CD8-positive, alpha-beta memory T cell (primary cell): ENCODE measurements at places on chromosomes 13 and 19.

DNA sequence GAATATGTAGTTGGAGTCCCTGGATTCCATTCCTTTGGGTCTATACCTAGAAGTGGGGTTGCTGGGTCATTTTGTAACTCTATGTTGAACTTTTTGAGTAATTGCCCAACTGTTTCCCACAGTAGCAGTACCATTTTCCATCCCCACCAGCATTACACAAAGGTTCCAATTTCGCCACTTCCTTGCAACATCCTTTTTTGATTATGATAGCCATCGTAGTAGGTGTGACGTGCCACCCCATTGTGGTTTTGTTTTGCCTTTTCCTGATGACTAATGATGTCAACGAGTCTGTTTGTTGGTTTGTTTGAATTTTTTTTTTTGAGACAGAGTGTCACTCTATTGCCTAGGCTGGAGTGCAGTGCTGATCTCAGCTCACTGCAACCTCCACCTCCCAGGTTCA, 3.3 kb upstream of the PEX11G start:
- DNase-seq, result no peak

DNA sequence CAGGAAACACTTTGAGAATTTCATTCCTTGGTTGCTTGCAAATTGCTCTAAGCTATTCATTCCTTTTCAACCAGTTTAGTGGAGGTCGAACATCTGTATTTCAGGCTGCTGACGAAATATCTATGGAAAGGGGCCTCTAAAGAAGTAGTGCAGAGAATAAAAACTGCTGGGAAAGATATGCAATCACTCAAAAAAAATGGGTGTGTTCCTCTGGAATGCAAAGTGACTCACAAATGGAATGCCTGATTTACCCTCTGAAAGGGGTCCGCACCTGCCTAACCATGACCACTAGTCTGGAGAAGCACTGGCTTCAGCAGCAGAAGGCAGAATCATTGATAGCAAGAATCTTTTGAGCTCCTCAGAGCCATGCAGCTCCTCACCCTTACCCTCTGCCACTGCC, 129.4 kb downstream of the PCDH9 start:
- no peak for DNase-seq

- no peak for DNase-seq
These were observed 10.7 kb downstream of the CARM1 start for GRCh38 chr19:10882108-10882457.

DNA sequence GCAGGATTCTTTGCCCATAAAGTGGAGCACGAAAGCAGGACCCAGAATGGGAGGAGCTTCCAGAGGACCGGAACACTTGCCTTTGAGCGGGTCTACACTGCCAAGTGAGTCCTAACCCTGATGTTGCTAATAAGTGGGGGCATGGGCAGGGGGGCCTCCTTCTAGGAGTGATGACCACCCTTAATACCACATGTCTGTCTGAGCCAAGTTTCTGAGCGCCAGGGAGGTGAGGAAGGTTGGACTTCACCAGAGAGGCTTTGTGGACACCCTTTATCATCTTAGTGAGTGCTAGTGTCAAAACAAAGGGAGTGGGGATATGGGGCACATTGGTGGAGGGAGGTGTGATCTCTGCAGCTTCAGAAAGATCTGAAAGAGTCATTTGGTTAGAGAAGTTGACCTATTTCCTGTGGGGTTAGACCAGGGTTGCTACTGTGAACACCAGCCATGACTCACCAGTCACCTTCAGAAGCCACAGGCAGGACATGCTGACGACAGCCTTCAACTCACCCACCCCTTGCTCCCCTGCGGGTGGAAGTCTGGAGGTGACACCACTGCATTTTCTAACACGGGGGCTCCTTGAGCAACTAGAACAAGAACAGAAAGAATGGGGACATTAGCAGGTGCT, 8.8 kb downstream of the ALOX5AP start:
- DNase-seq, result peak; percentile 95

GRCh38 chr13:27039171-27039701, 132.4 kb downstream of the USP12 start:
- no peak for DNase-seq

DNA sequence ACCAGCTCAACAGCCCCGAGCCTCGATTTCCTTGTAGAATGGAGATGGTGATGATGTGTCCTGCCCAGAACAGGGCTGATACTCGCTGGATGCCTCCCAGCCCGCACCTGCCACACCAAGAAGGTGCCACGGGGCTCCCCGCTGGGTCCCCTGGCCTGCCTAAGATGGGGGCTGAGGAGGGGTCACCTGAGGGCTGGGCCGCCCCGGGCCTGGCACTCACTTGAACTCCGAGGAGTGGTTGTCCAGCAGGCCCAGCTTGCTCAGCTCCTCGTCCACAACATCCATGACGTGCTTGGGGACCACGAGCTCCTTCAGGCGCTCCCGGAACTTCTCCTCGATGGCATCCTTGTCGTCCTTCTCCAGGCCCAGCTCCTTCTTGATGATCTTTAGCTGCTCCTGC, 14.4 kb downstream of the LONP1 start:
- no peak for DNase-seq

GRCh38 chr13:45184693-45185092, 16.2 kb downstream of the KCTD4 start:
- no peak for DNase-seq

DNA sequence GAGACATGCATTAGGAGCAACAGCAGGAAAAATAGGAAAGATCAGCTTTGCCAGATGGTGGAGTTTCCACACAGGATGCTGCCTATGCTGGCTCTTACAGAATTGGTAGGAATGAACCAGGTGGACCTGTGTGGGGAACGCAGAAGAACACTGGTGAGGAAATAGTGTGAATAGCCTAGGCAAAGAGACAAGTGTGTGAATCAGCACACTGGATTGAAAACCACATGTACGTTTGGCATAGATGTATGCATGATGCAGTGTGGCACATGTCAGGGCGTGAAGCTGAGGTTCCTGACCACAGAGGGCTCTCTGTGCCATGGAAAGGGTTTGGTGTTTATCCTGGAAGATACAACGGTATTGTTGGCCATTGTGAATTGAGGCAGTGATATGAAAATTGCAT, 156.5 kb upstream of the SLC10A2 start:
- DNase-seq, result no peak

GRCh38 chr13:31477961-31478360, 261.4 kb upstream of the RXFP2 start:
- DNase-seq, result no peak

DNA sequence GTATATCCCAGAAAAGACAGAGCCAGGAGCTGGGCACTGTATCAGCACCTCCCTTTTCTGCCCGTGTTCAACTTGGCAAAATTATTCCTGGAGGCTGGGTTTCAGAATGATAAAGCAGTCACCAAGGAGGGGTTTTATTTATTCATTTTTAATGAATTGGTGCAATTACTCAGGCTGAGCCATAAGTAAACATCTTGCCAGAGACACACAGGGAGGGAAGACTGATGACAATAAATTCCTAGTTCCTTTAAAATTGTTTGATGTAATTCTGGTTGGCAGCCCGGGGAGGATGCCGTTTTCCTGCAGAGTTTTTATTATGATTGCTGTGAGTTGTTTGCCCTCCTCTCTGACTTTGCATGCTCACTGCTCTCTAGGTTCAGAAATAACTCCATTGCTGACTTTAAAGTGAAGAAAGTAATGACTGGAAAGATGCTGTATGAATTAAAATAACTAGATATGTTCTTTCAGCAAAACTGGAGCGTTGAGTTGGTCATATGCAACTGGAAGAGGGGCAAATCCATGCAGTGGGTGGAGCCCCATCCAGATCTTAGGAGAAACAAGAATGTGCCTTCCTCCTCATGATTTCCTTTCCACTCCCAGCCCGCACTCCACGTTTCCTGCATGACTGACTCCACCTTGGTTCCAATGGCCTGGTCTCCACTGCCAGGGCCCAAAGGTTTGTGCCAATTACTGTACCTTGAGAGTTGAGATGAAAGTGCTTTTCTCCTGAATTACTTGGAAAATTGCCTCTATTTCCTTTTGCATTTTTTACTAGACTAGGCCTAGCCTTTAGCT, 182.1 kb downstream of the RFC3 start:
- DNase-seq, result no peak

- peak; percentile 55 for DNase-seq
These were observed 1.2 kb upstream of the FOXO1 start for GRCh38 chr13:40667622-40667978.

DNA sequence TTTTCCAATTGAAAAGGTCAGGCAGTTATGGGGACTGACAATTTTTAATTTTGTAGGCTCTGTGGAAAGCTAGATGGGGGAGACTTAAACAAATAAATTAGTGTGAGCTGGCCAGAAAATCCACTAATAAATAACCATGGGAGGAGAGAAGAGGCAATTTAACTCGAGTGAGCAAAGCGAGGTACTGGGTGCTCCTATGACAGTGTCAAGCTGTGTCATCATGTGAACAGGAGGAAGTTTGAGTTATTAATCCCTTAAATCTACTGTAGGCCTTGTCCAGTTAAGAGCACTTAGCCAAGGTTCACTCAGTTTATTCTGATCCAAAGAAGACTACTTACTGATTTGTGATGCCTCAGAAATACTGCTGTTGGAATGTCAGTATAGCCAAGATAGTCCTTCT, 122.8 kb downstream of the OXGR1 start:
- DNase-seq, result no peak

DNA sequence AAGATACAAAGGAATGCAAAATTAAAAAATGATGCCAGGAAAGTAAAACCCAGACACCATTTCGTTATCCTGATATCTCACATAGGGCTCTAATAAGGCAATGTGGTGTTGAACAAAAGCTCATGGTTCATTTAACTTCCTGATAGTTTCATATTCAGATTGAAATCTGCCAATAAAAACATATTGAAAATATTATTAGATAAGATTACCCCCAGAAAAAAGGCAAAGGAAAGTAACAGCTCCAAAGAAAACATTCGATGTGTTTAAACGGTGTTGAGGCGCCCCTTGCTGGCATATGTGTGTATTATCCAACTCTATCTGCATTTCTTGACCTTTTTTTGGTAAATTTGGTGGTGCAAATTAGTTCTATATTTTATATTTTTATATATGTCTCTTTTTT, 75.9 kb downstream of the ESD start:
- DNase-seq, result peak; percentile 58

DNA sequence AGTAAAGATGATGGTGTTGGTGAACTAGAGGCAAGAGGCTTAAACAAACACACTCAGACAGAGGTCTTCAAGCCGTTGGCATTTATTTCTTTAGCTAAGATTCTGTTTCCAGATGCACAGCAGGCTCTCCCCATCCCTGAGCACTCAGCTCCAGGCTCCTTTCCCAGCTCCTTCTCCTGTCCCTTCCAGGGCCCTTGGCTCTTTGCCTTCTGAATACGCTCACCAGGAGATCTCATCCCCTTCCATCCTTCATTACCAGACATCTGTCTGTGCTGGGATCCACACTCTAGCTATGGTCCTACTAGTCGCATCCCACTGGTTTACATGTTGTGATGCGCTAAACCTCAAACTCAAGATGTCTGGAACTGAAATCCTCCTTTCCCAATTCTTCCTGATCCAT, 25.3 kb upstream of the DOCK9 start:
- DNase-seq, result no peak

- peak; percentile 77 for DNase-seq
These were observed 460.0 kb downstream of the FOXO1 start for GRCh38 chr13:40206241-40207000.

GRCh38 chr19:58440556-58440955, 603 bp upstream of the ZNF132 start:
- DNase-seq, result no peak

GRCh38 chr19:34217952-34218817, 36.2 kb upstream of the GARRE1 start:
- peak; percentile 43 for DNase-seq

DNA sequence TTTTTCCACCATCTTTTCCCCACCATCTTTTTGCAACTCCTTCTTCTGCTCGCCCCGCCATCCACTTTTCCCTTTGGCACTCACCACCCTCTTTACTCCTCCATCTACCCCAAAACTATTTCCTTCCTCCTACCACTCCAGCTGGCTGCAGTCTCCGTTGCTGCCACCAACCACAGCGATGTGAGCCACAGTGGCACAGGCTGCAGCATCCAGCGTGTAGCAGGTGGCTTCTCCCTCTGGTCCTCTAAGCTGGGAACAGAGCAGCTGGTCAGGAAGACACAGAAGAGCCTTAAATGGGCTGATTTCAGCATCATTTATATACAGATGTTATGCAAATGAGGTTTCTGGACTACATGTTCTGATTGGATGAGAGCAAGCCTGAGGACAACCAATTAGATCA, 144.5 kb downstream of the TNFRSF19 start:
- DNase-seq, result no peak

DNA sequence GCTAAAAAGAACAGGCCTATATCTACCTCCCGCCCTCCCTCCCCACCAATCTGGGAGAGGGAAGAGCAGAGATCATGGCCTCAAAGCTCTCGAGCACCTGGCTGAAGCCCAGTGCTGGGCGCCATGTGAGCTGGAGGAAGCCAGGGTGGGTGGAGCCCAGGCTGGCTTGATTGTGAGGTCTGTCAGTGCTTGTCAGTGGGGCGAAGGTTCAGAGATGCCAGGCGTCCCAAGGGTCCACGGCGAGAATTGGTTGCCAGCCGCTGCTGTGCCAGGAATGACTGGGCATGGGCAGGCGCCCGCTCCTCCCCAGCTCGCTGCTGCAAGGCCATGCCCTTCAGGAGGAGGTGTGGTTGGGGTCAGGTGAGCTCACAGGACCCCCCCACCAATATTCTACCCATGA, 11.5 kb downstream of the BEST2 start:
- no peak for DNase-seq

- no peak for DNase-seq
These were observed 45.4 kb downstream of the FAM124A start for GRCh38 chr13:51267622-51268021.

GRCh38 chr19:14004619-14005348, 1.3 kb downstream of the RFX1 start:
- DNase-seq, result no peak

DNA sequence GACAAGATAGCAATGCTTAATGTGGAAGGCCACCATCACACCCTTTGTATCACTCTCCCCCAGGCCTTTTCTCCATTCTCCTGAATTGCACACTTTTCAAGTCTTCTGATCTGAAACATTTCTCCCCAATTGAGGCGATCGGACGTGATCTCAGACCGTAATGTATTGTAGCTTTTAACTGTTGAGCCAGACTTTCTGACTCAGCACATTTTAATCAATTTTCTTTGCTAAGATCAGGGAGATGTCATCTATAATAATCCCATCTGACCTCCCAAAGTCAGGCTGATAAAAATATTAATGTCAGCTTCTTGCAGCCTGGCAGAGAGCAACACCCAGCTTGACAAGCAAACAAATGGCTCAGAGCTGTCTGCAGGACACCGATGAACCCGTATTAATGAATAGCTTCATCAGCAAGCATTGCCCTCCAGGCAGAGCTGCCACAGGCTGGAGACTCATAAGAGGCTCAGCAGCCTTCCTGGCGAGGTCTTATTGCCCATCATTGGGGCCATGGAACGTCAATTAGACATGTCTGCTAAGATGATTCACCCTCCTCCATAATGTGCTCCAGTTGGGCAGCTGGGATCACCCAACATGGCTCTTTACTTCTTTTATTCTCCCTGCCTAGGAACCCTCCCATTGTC, 60.2 kb upstream of the UQCRFS1 start:
- DNase-seq, result no peak

GRCh38 chr13:51584731-51585672, 740 bp downstream of the WDFY2 start:
- DNase-seq, result peak; percentile 70

- no peak for DNase-seq
These were observed 2.6 kb upstream of the WIZ start for GRCh38 chr19:15452111-15453047.

- DNase-seq, result no peak
These were observed 38.6 kb downstream of the GATAD2A start for GRCh38 chr19:19443902-19444680.

- DNase-seq, result no peak
These were observed 47.4 kb upstream of the SERPINE3 start for GRCh38 chr13:51292000-51292565.
